ENCODE measurements at places on chromosomes 6 and 20.

- DNase-seq: no peak
Observed at GRCh38 chr6:92945799-92946198, 473.6 kb downstream of the EPHA7 start.

- no peak for DNase-seq
Observed at GRCh38 chr6:32203426-32204267, 11.2 kb upstream of the GPSM3 start.

- no peak for DNase-seq
Observed at GRCh38 chr20:32167552-32167951, 40.0 kb downstream of the PLAGL2 start.

- DNase-seq: no peak
Observed at GRCh38 chr6:50451826-50452400, 261.4 kb upstream of the TFAP2D start.

DNA sequence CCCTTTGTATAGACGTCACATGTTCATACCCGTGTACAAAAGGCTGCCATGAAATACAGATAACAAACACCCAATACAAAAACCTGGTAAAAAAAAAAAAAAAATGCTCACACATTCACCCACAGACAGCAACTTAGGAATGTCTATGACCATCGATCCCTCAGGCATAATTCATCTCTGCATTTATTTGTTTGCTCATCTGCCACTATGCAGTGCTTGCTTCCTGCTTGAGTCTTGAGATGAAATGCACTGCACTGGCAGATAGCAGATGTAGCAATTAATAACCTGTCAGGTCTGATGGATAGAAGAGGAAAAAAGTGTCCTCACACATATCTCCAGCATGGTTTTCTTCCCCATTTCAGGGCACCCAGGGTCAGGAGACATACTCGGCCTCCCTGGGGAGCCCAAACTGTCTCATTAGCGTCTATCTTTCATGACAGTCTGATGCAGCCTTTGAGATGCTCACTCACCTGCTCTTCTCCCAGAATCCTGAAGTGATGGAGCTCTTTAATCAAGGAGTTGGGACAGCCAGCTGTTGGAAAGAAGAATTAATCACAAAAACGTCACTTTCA, 295.1 kb upstream of the AGPAT4 start:
- DNase-seq: no peak

- DNase-seq: no peak
Observed at GRCh38 chr6:154938221-154938580, 56.9 kb upstream of the TIAM2 start.

GRCh38 chr6:167338541-167339117, 13.7 kb downstream of the TTLL2 start:
- DNase-seq: no peak

DNA sequence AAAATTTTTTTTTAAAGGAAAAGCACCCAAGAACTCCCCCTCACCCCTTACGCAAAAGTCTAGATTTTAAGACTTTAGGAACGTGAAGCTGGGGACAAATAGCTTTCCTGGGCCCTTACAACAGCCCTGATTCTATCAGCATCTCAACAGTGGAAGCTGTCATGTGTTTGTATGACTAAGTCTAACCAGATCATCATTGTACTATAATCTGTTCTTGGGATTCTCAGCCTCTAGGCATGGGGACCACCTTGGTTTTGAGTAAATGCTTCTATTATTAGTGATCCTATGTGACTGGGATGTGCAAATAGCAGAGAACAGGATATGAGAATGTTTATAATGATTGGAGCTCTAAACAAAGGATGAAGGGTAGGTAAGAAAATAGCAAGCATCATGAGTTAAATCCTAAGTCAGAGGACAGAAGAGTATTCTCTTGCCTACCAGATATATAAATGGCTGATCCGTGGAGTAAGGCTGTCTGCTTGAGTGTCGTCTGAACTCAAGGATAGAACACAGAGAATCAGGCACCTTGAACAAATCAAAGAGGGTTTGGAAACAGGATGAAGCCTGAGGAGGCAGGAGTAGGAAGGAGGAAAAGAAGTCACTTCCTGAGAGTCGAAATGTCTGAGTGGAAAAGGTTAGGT, 105.7 kb upstream of the FAM184A start:
- no peak for DNase-seq

- DNase-seq: no peak
Observed at GRCh38 chr6:169838346-169839028, 87.1 kb downstream of the ERMARD start.

- no peak for DNase-seq
Observed at GRCh38 chr20:62659488-62660239, 17.4 kb downstream of the SLCO4A1 start.

DNA sequence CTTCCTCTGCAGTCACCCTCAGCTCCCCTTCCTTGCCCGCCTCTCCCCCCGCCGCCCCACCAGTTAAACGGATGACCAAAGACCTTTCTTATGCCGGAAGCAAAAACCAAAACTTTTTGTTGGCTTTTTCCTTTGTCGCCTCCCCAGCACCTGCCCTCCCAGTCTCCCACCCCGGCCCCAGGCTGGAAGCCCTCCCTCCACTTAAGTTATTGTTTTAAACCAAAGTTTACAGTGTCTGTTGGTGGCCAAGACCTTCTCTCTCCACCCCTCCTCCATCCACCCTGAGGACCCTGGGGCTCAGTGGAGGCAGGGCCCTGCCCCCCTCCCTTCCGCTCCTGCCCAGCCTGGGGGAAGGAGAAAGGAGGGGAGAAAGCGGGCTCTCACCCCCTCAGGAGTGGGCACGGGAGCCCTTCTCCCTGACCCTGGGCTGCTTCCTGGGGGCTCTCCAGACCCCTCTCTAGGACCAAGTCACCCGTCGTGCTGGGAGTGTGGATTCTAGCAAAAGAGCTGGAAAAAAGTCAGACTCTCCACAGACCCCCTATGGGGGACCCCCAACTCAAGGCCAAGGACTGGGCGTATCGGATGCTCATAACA, 38.3 kb upstream of the MDFI start:
- no peak for DNase-seq

DNA sequence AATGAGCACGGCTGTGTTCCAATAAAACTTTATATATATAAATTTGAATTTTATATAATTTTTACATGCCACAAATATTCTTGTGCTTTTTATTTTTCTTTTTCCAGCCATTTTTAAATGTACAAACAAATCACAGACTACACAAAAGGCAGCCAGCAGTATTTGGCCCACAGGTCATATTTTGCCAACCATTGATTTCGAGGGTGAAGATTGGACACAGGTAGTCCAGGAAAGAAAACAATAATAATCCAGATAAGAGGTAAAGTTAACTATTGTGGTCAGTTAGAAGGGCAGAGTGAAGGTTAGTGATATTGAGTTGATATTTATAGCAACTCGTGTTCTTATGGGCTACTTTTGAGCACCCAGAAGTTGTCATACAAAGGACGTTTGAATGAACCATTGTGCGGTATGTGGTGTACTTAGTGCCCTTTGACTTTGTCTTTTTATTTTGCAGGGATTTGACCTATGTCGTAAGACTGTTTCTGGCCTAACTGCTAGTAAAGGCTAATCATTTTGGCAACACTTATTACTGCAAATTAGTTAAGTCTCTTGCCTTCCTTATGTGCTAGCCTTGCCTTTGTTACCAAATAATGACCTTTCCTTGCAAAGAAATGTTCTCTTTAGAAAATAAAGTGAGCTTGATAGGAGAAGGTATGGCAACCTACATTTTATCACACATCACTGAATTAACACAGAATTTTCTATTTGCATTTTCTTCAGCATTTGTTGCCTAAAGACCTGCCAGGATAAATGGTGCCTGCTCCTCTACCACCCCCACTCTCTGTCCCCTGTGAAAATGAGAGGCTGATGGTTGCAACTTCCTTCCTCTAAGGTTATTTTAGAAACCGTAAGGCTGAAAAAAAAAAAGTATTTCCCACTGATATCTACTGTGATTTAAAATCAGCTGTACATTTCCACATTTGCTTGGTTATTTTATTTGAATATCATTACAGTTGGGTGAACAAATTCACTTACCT, 493.9 kb upstream of the SOX4 start:
- DNase-seq: no peak

- DNase-seq: no peak
Observed at GRCh38 chr20:8039042-8039441, 19.5 kb upstream of the TMX4 start.

DNA sequence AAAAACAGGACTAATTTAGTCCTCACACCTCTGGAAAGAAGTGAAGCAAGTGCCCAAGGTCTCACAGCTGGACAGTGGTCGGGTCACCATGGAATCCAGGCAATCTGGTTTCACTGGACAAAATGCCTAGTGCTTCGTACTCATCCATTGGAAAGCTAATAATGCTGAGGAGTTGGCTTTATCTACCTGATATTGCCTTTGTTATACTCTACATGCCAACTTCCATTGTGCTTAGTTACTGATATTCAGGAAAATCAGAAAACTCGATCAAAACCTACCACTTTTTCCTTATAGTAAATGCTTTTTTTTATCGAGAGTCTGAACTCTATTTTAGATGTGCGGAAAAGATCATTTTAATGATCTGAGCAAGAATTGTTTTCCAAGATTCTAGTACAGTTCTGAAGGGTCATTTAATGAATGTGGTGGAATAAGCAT, 966 bp downstream of the CFAP206 start:
- DNase-seq: no peak

- DNase-seq: no peak
Observed at GRCh38 chr6:68087399-68088133, 547.5 kb upstream of the ADGRB3 start.

DNA sequence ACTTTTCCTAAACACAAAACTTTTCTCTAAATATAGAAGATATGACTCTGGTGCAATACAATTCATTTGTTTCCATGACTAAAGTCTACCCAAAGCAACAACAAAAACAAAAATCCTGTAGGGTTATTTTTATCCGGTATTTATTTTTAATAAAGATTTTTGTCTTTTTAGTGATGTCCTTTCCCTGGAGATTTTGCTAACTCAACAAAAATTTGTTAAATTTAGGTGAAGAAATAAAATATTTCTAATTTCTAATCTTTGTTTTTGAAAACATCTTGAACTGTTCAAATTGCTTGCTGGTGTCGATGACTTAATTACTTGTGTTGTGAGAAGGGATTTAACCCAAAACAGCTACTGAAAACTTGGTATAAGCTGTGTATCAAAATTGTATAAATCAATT, 741.8 kb downstream of the HDGFL1 start:
- DNase-seq: no peak

GRCh38 chr20:157154-157553, at the start of gene DEFB127:
TSS of gene DEFB127 (plus strand) at chr20:157454. CDS start at chr20:157545, 91 bp downstream.
- DNase-seq: no peak

DNA sequence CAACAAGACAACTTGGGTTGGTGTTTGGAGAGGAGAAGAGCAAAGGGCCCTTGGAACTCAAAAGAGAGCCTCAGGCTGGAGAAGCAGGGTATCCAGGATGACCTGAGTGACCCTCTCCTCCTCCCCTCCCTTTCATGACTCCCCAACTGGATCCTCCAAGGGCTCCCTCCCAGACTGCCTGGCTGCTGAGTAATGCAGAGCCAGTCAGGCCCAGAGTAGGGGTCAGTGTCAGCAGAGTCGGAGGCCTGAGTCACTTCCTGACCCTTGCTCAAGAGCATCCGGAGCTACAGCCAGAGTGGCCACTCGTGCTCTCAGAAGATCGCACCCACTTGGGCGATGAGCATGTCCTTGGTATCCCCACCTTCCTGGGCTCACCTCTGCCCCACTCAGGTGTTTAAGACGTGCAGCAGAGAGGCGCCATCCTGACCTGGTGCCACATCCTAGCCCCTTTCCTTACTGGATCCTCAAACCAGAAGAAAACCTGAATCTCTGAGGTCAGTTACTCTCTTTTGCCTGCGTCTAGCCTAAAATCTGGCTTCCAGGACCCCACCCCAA, 2.8 kb upstream of the MAPK13 start:
- no peak for DNase-seq

GRCh38 chr6:52539607-52540006, 37.3 kb downstream of the TRAM2 start:
- DNase-seq: no peak

DNA sequence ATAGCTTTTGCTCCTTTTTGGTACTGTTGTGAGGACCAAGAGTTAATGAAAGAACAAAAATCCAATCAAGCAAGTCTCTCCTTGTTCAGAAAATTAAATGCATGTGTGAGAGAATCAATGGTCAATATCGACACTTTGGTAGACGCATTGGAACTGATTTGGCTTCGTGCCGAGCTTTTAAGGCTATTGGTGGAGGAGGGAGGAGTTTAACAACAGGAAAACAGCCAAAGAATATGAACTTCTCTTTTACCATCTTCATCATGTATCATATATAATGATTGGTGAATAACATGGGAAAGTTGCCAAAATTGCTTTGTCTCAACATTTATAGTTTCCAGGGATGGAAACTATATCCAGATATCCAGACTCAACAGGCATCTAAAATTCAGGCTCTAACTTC, 266.5 kb upstream of the CITED2 start:
- DNase-seq: no peak

DNA sequence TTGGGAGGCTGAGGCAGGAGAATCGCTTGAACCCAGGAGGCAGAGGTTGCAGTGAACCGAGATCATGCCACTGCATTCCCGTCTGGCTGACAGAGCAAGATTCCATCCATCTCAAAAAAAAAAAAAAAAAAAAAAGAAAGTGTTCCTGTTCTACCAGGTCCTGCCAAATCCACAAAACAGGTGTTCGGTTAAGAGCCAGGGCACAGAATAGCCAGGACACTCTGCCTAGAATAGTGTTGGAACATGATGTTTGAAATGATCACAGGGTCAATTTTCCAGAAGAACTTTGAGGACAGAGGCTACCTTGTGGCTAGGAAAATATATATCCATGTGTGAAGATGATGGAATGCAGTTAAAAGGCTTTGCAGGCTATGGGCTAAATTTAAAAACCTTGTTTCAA, 63.6 kb upstream of the TRAF3IP2 start:
- DNase-seq: no peak

DNA sequence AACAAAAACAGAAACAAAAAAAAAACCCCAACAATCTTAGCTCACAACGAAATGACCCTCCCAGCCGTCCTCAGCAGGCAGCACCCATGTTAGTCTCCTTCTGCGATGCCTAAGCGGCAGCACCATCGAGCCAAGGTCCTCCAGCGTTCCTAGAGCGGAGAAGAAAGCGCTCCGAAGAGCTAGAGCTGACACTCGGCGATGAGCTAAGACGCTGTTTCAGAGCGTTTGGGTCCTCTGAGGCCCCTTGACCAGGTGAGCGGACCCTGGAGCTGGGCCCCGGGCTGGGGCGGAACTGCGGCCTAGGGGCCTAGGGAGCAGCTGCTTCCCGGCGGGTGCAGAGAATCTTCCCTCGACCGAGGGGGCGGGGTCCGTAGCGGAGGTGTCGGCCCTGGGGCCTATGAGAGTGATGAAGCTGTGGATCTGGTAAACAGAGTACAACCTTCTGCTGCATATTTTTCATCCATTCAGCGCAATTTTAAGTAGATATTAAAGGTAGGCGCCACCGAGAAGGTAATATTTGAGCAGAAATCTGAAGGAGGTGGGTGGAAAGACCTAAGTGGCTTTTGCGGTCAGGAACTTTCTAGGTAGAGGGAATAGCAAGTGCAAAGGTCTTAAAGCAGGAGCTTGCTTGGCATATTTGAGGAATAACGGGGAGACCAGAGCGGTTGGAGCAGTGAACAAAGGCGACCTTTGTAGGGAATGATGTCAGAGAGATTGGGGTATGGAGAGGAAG, at the start of gene ZSCAN26:
Gene ZSCAN26, plus strand, starts transcription at position 182 of the 733 bp plus-strand sequence. CDS start 4,777 bp downstream, outside the sequence.
- DNase-seq: peak; percentile 82

- no peak for DNase-seq
Observed at GRCh38 chr6:138113588-138114210, 6.5 kb upstream of the PERP start.

- DNase-seq: no peak
Observed at GRCh38 chr6:4692664-4693063, 83.5 kb upstream of the CDYL start.

- no peak for DNase-seq
Observed at GRCh38 chr20:17967521-17968365, 851 bp downstream of the SNX5 start.

Measured in stimulated activated CD4-positive, alpha-beta T cell treated with anti-CD3 and anti-CD28 coated beads, Interleukin-2, amount 100 ng/mL, for 24 hours (primary cell).